ENCODE measurements at places on chromosomes 5 and 9.
A peak's percentile ranks its signal among the peaks of the same experiment; 100 is the strongest.

GRCh38 chr5:176186107-176186506, 52.1 kb upstream of the SIMC1 start:
- no peak for DNase-seq

DNA sequence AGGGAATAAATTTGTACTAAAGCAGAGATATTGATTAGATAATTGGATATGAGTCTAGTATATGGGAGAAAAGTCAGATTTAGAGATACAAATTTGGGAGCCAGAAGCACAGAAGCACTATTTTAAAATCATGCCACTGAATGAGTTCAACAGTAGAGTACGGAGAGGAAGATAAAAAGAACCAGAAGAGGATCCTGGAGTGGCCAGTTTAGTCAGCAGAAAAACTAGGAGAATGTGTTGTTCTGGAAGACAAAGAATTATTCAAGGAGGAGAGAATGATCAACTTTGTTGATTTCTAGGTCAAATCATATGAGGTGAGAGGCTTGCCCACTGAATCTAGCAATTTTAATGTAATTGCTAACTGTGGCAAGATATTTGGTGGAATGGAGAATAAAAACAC, 67.0 kb downstream of the NIPBL start:
- DNase-seq: no peak

DNA sequence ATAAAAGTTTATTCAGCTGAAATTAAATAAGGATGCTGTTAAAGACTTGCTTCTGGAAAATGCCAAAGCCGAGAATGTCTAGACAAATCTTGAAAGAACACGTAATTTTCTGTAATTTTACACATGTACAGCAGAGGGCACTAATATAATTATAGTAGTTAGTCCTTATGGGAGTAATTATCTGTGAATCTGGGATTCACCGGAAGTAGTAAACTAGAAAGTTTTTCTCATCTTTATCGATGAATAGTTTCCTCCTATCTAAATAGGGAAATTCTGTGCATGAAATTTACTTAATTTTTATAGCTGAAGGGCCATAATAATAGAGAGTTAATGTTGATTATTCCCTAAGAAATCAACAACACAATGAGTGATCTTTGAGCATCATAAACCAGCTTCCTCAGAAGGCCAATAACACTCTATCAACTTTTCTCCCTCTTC, 18.4 kb upstream of the CNTLN start:
- DNase-seq: no peak

GRCh38 chr5:26390608-26391007, 647.8 kb downstream of the CDH9 start:
- no peak for DNase-seq

DNA sequence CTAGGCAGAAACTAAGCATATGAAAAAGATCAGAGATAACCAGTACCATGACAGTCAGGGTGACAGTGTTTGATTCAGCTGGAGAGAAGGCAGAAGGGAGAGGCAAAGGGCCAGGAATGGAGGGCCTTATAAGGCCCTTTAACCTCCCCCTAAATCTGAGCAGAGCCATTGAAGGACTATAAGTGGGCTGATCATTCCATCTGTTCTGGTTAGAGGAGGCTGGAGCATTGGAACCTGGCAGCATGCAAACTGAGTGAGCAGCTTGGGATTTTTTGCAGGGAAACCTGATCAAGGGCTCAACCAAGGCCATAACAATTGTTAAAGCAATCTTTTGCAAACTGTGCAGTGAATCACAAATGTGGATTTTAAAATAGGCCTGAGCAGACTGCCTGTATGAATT, 174.5 kb upstream of the DAP start:
- DNase-seq: no peak

DNA sequence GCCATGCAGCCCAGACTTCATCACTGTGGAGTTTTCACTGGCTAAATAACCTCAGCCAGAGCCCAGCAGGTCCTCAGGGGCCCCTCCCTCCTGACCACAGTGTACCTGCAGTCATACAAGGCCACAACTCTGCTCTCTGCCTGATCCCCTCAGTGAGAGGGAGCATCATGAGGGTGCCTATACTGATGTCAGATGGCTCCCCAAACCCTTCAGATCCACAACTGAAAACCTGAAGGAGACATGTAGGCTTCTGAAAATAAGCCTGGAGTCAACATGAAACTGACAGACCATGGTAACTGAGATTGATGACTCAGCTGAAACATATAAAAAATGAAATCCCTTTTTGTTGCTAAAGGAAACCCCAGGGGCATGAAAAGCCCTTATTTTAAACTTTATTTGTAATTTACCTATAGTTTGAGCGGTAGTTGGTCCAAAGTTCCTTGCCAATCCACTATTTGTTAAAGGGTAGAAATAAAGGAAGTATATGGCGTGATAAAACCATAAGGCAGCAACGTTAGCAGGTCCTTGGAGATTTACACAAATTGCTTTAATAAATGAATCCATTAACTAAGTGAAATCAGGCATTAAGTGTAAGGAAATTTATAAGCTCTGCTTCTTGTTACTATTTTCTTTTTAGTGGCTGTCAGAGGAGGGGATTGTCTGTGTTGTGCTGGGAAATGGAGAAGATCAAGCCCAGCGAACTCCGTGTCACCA, 68.3 kb downstream of the FGF1 start:
- no peak for DNase-seq

GRCh38 chr5:169301386-169301934, 521 bp upstream of the SLIT3 start:
- no peak for DNase-seq

GRCh38 chr9:136572828-136573625, 27.2 kb upstream of the NOTCH1 start:
- DNase-seq: no peak

DNA sequence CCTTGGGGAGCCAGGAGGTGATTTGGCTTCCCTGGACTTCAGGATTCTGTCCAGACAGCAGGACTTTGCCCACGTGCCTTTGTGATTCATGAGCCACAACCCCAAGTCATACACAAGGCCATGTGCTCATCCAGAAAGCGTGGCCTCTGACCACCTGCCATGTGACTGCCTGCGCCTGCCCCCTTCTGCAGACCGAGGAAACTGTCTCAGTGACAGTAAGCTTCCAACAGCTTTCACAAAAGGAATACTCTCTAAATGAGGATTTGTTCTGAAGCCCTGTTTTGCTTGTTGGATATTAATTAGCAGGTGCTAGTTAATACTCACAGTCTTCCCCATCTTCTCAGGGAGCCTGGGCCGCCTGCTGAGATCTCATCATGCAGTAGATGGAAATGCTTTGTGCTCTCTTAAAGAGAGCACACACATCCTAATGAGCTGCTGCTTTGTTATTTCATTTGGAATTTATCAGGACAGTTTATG, 36.9 kb upstream of the ANGPTL2 start:
- no peak for DNase-seq

- no peak for DNase-seq
Observed at GRCh38 chr5:107519900-107520354, 150.8 kb downstream of the EFNA5 start.

DNA sequence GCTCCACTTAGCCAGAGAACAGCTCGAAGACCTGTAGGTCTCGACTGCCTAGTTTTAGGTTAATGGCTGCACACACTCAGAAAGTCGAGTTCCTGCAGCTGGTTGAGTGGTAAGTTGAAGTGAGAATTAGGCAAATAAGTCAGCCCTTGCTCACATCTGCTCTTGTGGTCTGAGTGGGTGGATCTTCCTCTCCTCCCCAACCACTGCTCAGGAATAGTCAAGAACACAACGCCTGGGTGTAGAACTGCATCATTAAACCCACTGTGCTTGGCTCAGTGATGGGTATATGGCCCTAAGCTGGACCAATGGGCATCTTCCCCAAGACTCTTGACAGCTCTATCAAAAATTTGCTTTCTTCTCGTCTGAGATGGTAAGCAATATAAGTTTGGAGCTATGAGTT, 20.9 kb upstream of the ADAM19 start:
- peak; percentile 20 for DNase-seq

DNA sequence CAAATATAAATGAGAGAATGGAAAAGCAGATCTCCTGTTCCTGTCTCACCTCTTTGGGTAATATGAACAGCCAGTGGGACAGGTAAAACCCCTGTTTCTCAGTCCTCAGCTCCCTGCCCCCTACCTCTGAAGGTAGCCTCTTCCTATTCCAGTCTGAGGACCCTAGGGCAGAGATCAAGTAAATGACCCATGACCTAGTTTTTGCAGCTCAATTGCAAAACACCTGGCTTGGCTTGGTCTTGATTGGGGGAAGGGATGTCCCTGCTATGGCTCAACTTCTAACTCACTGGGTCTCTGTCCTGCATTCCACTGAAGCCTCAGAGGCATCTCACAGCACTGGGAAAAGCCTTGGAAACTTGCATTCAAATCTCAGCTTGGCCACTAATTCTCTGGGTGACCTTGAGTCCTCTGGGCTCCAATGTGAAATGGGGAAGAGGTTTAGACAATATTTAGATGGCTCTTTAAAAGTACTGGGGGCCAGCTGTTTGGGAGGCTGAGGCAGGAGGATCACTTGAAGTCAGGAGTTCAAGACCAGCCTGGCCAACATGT, 1.6 kb upstream of the GALT start:
- DNase-seq: no peak

DNA sequence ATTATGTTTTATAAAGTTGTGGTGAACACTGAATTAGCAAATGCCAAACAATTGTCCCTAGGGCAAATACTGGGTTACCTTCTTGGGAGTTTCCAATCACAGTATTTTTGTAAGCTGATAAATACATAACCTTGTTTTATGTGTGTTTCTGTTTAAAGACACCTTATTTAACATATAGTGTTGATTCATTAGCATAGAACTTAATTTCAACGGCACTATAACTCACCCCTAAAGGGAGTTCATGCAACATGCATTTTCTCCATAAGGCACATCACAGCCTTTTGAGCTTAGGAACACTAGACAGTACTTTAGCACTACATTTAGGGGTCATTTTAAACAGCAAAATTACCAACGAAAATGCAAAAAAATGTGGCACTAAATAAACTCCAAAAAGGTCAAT, 74.2 kb upstream of the TYRP1 start:
- no peak for DNase-seq

DNA sequence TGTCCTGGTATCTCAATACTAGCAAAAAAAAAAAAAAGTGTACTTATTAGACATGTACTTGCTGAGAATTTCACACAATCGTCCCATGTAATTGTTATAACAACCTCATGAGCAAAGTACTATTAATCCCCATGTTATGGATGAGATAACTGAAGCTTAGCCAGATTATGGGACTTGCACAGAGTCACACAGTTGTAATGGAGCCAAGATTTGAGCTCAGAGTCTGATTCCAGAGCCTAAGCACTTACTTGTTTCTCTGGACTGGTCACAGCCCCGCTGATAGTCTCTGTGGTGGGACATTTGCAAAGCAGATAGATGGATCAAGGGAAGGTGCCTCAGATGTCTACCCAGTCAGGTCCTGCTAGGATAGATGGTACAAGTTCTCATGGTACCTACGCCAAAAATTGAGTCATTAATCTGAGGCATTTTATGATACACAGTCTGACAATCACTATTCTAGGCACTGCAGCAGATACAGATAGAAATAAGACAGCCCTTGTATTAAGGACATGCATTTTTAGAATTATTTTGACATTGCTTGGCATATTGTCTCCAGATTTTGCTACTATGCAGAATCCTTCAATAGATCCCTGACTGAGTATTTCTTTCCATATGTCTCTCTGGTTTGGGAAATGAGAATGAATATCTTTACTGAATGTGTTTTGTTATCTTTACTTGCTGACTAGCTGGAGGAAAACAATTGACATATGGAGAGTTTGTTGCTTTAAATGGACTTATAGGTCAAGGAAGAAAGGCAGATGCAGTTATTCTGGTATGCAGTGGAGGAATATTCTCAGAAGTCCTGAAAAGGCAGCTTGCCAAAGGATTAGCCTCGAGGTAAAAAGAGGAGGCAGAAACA, 149.5 kb downstream of the ADAMTSL1 start:
- no peak for DNase-seq

- DNase-seq: no peak
Observed at GRCh38 chr5:172506921-172507320, 52.6 kb upstream of the SH3PXD2B start.

- no peak for DNase-seq
Observed at GRCh38 chr5:78527054-78527859, 121.3 kb downstream of the LHFPL2 start.

DNA sequence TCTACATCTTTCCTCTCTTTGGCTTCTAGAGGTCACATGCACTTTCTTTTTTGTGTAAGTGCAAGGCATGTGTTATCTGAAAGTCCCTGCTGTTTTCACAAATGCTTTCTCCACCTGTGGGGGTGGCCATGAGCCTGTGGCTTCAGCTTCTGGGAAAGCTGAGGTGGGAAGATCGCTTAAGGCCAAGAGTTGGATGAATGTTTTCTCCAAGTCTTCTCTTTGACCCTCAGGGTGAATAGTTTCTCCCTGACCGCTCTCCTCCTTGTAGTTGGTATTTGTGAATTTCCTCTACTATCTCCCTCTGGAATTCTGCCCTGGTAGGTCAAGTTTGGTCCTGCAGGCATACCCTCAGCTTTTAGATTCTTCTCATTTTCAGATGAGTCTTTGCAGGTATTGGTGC, 74.2 kb downstream of the UGCG start:
- no peak for DNase-seq

DNA sequence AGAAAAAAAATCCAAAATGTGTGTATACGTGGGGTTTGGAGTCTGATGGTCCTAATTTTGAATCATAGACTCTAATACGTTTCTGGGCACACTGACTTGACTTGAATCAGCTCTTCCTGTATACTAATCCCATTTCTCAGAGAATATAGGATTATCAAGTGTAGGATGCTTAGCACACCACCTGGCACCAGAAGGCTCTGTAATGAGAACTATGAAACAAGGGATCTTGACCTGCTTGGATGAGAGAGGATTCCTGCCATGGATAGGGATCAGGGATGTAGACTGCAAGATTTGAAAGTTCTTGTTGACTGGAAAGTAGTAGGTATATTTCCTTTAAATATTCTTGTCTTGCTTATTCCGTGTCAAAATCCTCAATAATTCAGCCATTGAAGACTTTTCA, 7.8 kb downstream of the HSPA4 start:
- no peak for DNase-seq

GRCh38 chr5:144009116-144009515, 161.3 kb downstream of the YIPF5 start:
- DNase-seq: no peak

DNA sequence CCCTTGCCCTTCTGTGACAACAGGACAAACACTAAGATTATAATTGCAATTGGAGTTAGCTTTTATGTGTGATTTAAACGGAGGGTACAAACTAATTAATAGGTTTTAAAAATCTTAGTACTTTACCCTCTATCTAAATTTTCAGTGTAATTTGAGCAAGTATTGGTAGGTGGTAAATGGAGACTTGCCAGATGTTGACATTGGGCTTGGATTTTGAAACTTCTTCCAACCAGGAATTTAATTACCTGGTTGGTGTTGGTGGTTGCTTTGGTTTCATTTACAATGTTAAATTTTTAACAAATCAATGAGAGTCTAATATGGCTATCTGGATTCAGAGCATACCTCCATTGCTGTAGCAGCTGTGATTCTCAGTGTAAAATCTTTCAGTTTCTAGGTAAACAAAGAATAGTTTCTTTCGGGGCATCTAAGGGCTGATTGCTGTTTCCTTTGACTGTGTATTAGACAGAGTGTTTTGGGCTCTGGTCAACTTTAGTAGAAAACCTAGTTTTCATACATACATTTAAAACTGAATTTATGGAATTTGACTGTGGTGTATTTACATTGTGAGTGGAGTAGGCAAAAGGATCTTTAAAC, 1.9 kb downstream of the DAPK1 start:
- DNase-seq: no peak

- no peak for DNase-seq
Observed at GRCh38 chr5:35741971-35742370, 114.7 kb upstream of the IL7R start.

- DNase-seq: no peak
Observed at GRCh38 chr5:55577353-55578060, 42.7 kb upstream of the PLPP1 start.
